ENCODE measurements at places on chromosomes 6 and 20. TPM values are rescaled to one million over a fixed set of nuclear protein-coding genes. Genes with fewer than 3 reads are reported as not detected.

LRRC73 gene
- 0.26 TPM for total RNA-seq

GJE1 gene
- total RNA-seq: not detected

SLC12A5 gene
- total RNA-seq: not detected

BANF2 gene
- not detected for total RNA-seq

PPP1R3G gene
- 0.40 TPM for total RNA-seq

BPIFA1 gene
- total RNA-seq: not detected

PACRG gene
- total RNA-seq: 0.15 TPM

SLC22A7 gene
- total RNA-seq: not detected

TRIM31 gene
- total RNA-seq: not detected

POU5F1 gene
- total RNA-seq: not detected

CRISP2 gene
- not detected for total RNA-seq

GHRH gene
- not detected for total RNA-seq

HLA-DRB1 gene
- total RNA-seq: 0.42 TPM

BPIFB1 gene
- not detected for total RNA-seq

CDKN1A gene
- 205 TPM for total RNA-seq

SLC17A1 gene
- not detected for total RNA-seq

CNR1 gene
- not detected for total RNA-seq

BPI gene
- not detected for total RNA-seq

TBC1D22B gene
- 8.6 TPM for total RNA-seq

GLO1 gene
- total RNA-seq: 218 TPM

CTSZ gene
- 259 TPM for total RNA-seq

STX7 gene
- 8.2 TPM for total RNA-seq

PPP1R18 gene
- 42.5 TPM for total RNA-seq

SPEF1 gene
- 0.20 TPM for total RNA-seq

TMEM244 gene
- total RNA-seq: not detected

HTR1E gene
- total RNA-seq: not detected

MYLK2 gene
- 0.10 TPM for total RNA-seq

PTK6 gene
- 2.2 TPM for total RNA-seq

NRSN1 gene
- not detected for total RNA-seq

FAM210B gene
- 94.1 TPM for total RNA-seq

SLC22A2 gene
- not detected for total RNA-seq

DACT2 gene
- not detected for total RNA-seq

TBPL1 gene
- total RNA-seq: 79.5 TPM

PPP1R14C gene
- total RNA-seq: not detected

TTI1 gene
- 25.1 TPM for total RNA-seq

TAPBP gene
- total RNA-seq: 58.5 TPM

XKR7 gene
- not detected for total RNA-seq
